GM23248 (cell line): ENCODE measurements at places on chromosomes 11 and 22. TPM values are rescaled to one million over a fixed set of nuclear protein-coding genes. Genes with fewer than 3 reads are reported as not detected.

The CHRDL2 gene
- polyA plus RNA-seq, result not detected in 2 replicates

GRCh38 chr11:850775-851763 is 8.4 kb downstream of the TSPAN4 start:
- no peak overlapping the region for H3K27ac ChIP-seq
- no peak overlapping the region for H3K4me3 ChIP-seq
- H3K4me1 ChIP-seq, result peaks cover 6% of the 10 kb centered on the region

DNA sequence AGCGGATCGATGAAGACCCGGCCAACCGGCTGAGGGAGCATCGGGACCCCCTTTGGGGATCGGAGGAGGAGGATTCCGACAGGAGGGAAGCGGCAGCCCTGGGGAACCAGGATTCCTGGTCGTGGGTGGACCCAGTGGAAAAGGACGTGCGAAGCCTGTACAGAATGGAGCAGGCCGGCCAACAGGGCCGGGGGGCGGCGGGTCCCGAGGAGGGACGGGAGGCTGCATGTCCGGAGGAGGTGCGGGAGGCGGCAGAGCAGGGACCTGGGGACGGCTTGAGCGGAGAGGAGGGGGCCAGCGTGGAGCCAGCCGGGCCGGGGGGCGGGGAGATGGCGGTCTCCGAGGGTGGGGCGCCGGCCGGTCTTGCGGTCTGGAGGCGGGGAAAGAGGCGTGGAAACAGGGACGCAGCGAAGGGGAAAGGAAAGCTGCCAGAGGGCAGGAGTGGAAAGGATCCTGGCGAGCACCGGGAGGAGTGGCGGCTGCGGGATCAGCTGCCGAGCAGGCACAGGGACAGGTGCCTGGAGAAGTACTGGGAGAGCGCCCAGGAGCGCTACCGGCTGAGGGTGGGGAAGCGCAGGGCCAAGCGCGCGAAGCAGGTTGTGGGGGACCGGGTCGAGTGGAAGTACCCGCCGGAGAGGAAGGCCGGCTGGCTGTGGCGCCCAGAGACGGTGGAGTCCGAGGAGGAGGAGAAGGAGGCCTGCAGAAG is at the start of gene ANO5:
ANO5 (plus strand) TSS at position 444 of the 706 bp plus-strand sequence. CDS start 408 bp downstream, outside the sequence.
- no peak within 1 kb of the TSS for H3K27ac ChIP-seq
- H3K27me3 ChIP-seq, result peaks cover 28% of the 10 kb centered on the region; the same call in 1 of the 2 replicates
- H3K4me1 ChIP-seq, result no peaks in the 10 kb centered on the region
- no peaks in the 10 kb centered on the region for H3K36me3 ChIP-seq
- DNase-seq, result peak; percentile 7

- H3K36me3 ChIP-seq, result no peaks in the 10 kb centered on the region
- DNase-seq, result no peak
- H3K27ac ChIP-seq, result no peak overlapping the region
- H3K4me1 ChIP-seq, result peaks cover 15% of the 10 kb centered on the region
- H3K27me3 ChIP-seq, result no peaks in the 10 kb centered on the region
- H3K4me3 ChIP-seq, result no peak overlapping the region
Measured at GRCh38 chr11:73236205-73236765, 18.2 kb downstream of the P2RY2 start.

DNA sequence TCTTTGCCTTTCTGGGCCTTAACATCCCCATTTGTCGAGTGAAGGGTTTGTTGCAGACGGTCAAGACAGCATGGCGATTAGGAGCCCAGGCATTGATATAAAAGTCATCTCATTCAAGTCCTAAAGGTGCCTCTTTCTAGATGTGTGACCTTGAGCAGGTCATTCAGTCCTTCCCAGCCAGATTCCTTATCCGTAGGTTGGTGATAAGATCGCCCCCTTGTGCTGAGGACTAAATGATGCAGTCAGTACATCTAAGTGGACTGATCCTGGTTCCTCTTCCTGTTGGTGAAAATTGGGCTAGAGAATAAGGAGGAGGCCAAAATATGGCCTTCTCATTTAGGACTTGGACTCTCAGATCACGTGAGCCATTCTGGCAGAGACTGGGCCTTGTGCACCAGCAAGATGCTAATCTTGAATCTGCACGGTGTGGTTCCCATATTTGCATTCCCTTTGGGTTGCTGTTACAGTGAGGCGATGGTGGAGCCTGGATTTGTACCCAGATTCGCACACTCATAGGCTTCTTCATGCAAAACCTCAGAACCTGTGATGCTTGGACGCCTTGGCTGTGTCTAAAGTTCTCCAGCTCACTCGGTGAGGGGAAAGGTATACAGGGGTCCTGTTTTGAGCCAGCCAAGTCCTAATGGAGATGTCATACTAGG is 156.8 kb downstream of the MYO18B start:
- H3K36me3 ChIP-seq, result no peaks in the 10 kb centered on the region
- DNase-seq, result no peak
- no peak overlapping the region for H3K27ac ChIP-seq
- no peaks in the 10 kb centered on the region for H3K27me3 ChIP-seq
- no peaks in the 10 kb centered on the region for H3K4me1 ChIP-seq

The DLAT gene
- 33.4 and 36.0 TPM in 2 replicates for polyA plus RNA-seq

GRCh38 chr11:35111161-35112055 is 27.6 kb upstream of the CD44 start:
- H3K27me3 ChIP-seq, result no peaks in the 10 kb centered on the region
- H3K27ac ChIP-seq, result peak overlapping the region; percentile 97

DNA sequence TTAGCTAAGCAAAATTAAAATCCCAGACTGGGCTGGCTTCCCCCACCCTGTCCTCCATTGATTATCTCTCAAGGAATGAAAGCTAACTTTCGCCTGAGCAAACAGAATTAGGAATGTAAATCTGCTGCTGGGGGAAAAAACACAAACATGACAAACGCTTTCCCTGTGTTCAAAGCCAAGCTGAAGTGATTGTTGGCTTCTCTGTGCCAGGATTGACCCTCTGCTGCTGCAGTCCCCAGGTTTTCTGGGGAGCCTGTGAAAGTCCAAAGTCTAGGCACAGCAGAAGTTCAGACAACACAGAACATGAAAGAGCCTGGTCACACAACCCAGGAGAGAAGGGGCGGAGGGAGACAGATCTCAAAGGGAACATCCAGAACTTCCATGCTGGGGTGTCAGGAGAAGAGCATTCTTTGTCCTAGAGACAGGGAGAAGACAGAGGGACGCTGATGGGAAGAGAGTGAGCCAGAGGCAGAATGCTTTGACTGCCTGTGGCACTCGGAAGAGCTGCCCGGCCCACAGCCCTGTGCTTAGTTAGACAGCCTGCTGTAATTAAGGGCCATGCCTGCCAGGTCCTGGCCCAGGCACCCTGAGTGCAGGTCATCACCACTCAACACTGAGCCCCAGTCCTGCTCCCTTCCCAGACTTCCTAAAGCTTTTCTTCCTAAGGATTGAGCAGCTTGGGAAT is 6.9 kb downstream of the PATZ1 start:
- DNase-seq, result no peak
- H3K27me3 ChIP-seq, result no peaks in the 10 kb centered on the region
- no peak overlapping the region for H3K4me3 ChIP-seq
- H3K4me1 ChIP-seq, result no peaks in the 10 kb centered on the region; the same call in 1 of the 2 replicates

The AMPD3 gene
- 3.3 and 3.6 TPM in 2 replicates for polyA plus RNA-seq

DNA sequence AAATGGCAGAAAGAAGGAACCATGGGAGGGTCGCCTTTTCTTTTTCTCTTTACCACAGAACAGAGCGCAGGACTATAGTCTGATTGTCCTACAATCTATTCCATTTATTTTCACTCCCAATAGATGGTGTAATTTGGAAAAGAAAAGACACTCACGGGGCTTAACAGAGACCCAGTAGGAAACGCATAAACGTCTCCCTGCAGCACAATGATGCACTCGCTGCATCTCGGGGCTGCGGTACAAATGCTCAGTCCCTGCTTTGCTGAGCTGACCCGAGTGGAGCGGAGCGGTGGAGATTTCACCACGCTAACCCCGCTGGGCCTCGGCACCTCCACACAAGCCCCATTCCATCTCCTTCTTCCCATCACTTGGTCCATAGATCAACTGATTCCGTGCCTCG is 1.5 kb downstream of the FEZ1 start:
- H3K36me3 ChIP-seq, result no peaks in the 10 kb centered on the region
- no peaks in the 10 kb centered on the region for H3K4me1 ChIP-seq
- H3K27me3 ChIP-seq, result no peaks in the 10 kb centered on the region
- DNase-seq, result no peak
- H3K27ac ChIP-seq, result no peak overlapping the region

- H3K4me1 ChIP-seq, result no peaks in the 10 kb centered on the region
- DNase-seq, result no peak
- H3K27ac ChIP-seq, result no peak overlapping the region
Measured at GRCh38 chr11:57556041-57556440, 11.4 kb downstream of the UBE2L6 start.

The MIOX gene
- 0.16 TPM in 1 of 2 replicates, not detected in the other for polyA plus RNA-seq

- H3K4me1 ChIP-seq, result peaks cover 9% of the 10 kb centered on the region
- H3K36me3 ChIP-seq, result no peaks in the 10 kb centered on the region
- no peak for DNase-seq
- H3K27me3 ChIP-seq, result no peaks in the 10 kb centered on the region
Measured at GRCh38 chr11:61683961-61684869, 4.0 kb downstream of the DAGLA start.

The SMTNL1 gene
- polyA plus RNA-seq, result not detected in 2 replicates

DNA sequence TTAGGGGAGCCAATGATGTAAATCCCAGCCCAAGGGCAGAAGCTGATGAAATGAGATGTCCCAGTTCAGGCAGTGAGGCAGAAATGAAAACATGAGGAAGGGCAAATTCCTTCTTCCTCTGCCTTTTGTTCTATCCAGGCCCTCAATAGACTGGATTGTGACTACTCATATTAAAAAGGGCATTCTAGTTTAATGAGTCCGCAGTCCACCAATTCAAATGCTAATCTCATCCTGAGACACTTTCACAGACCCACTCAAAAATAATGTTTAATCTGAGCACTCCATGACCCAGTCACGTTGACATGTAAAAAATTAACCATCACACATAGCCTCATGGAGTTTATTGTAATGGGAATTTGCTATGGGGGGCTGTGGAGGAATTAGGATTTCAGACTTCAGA is 717.9 kb downstream of the OPCML start:
- no peaks in the 10 kb centered on the region for H3K36me3 ChIP-seq
- H3K27me3 ChIP-seq, result no peaks in the 10 kb centered on the region
- no peak overlapping the region for H3K4me3 ChIP-seq
- no peaks in the 10 kb centered on the region for H3K4me1 ChIP-seq

- no peaks in the 10 kb centered on the region for H3K36me3 ChIP-seq
- no peak for DNase-seq
- no peak overlapping the region for H3K4me3 ChIP-seq
Measured at GRCh38 chr11:72769680-72770079, 17.5 kb upstream of the ARAP1 start.

GRCh38 chr11:64627371-64627770 is 36.4 kb downstream of the SLC22A12 start:
- no peak overlapping the region for H3K4me3 ChIP-seq
- peaks cover 1% of the 10 kb centered on the region; the same call in 1 of the 2 replicates for H3K27me3 ChIP-seq
- no peak overlapping the region for H3K27ac ChIP-seq
- DNase-seq, result no peak
- no peaks in the 10 kb centered on the region for H3K4me1 ChIP-seq
- H3K36me3 ChIP-seq, result no peaks in the 10 kb centered on the region

DNA sequence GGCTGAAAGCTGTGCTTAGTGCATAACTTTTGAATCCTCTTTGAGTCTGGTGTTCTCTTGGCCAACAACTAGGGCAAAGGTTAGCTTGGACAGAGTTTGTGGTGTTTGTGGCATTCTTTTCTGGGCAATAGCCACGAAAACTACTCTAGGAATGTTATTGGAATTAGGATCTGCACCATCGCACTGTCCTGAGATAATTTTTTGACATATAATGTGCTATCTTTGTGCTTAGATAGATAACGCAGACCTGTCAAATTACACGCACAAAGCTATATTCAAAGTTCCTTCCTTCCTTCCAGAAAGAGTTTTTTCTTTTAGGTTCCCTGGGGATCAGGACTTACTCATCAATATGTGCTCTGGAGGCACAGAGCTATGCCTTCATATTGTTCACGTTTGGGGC is 166.8 kb upstream of the MTMR2 start:
- no peaks in the 10 kb centered on the region for H3K27me3 ChIP-seq
- peaks cover 25% of the 10 kb centered on the region for H3K4me1 ChIP-seq
- H3K4me3 ChIP-seq, result peak overlapping the region; percentile 14

The MARK2 gene
- polyA plus RNA-seq, result 8.6 and 8.9 TPM in 2 replicates

DNA sequence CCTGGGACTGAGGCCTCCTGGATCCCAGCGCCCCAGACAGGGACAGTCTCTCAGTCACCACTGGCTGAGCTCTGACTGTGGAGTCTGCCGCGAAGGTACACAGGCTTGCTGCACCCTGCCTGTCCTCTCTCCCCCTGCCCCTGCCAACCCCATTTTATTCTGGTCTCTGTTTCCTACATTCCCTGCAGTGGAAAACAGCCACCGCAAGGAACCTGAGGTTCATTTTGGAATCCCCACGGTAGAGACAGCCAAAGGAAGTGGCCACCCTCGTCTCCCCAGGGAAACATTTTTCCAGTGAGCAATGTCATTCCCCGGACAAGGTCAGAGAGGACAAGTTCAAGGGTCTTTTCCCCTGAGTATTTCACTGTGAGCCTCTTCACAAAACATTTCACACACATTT is 56.6 kb downstream of the FBXO7 start:
- no peak overlapping the region for H3K4me3 ChIP-seq
- H3K36me3 ChIP-seq, result no peaks in the 10 kb centered on the region
- peak overlapping the region; percentile 53 for H3K27ac ChIP-seq
- DNase-seq, result peak; percentile 33
- no peaks in the 10 kb centered on the region for H3K27me3 ChIP-seq

DNA sequence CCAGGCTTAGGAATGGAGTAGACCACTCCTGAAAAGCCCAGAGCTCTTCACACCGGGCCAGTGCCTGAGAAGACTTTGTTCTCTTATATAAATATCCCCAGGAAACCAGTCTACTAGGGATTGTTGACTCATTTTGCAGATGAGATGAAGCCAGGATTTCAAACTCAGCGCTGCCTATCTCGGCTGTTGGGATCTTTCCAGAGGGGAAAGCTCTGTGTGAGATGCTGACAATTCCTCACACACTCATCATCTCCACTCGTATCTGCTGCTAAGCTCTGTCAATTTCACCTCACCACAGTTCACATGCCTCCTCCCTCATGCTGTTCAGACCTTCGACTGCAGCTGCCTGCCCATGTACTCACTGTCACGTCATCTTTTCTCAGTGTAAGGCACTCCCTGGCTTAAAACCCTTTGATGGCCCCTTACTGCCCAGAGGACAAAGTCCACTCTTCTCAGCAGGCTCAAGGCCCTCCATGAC is 12.5 kb downstream of the USH1C start:
- no peaks in the 10 kb centered on the region for H3K36me3 ChIP-seq
- no peaks in the 10 kb centered on the region for H3K4me1 ChIP-seq
- H3K27ac ChIP-seq, result no peak overlapping the region
- H3K4me3 ChIP-seq, result no peak overlapping the region
- peak; percentile 61 for DNase-seq

The IFITM1 gene
- polyA plus RNA-seq, result 180 and 187 TPM in 2 replicates

GRCh38 chr22:36904260-36904880 is 9.1 kb upstream of the CSF2RB start:
- no peaks in the 10 kb centered on the region for H3K36me3 ChIP-seq
- H3K27me3 ChIP-seq, result peaks cover 53% of the 10 kb centered on the region; the same call in 1 of the 2 replicates
- no peak overlapping the region for H3K4me3 ChIP-seq
- no peak overlapping the region for H3K27ac ChIP-seq
- no peaks in the 10 kb centered on the region for H3K4me1 ChIP-seq

The USH1C gene
- polyA plus RNA-seq, result not detected in 2 replicates

The MS4A15 gene
- not detected in 2 replicates for polyA plus RNA-seq

GRCh38 chr22:37010174-37010573 is 9.1 kb downstream of the TST start:
- H3K4me1 ChIP-seq, result no peaks in the 10 kb centered on the region
- DNase-seq, result no peak
- no peak overlapping the region for H3K27ac ChIP-seq
